ENCODE measurements at places on chromosomes 12 and 14.

DNA sequence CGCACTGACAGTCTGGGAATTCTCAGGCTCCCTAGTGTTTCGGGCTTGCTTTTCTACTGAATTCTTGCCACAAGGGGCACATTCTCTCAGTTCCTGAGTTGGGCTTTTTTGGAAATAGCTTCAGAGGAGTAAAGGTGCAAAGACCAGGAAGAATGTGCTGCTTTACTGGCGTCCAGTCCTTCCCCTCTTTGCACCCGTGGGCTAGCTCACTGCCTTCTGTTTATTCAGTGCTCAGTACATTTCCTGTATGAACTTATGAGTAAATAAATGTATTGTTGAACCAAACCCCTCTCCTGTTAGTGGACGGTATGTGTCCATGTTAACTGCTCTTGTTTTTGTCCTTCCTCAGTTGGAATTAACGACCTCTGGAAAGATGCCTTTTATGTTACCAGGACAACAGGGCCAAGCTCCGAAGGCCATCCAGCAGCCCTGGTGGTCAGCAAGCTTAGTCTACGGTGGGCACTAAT is 24.0 kb downstream of the GSG1 start:
- no peak for DNase-seq

- no peak for DNase-seq
These were observed 272.5 kb upstream of the PRICKLE1 start for GRCh38 chr12:42862055-42862454.

GRCh38 chr12:6124411-6125309 is at the start of gene VWF:
Gene VWF (minus strand): TSS chr12:6124670. CDS start chr12:6123196, 1,474 bp downstream.
- DNase-seq, result no peak

DNA sequence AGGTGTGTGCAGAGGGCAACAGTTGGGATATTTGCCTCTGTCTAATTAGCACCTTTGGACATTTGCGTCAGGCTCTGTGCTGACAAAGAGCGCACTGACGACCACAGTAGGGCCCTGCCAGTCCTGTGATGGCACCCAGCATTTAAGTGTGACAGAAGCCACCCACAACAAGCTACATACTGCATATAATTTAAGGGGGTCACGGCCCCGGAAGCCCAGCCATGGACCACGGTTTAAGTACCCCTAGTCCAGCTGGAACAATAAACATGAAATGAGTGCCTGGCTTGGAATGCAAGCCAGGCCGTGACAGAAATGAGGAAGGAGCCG is 16.8 kb upstream of the DYNC1H1 start:
- DNase-seq, result no peak

- no peak for DNase-seq
These were observed 13.7 kb upstream of the REP15 start for GRCh38 chr12:27682534-27682933.

GRCh38 chr12:65665817-65666216 is 158.5 kb upstream of the HMGA2 start:
- no peak for DNase-seq
